Activated T-cell treated with anti-CD3 and anti-CD28 coated beads, Interleukin-2, amount 50 U/mL, for 48 hours (primary cell): ENCODE measurements at places on chromosomes 11 and 22.
A peak's percentile ranks its signal among the peaks of the same experiment; 100 is the strongest.

DNA sequence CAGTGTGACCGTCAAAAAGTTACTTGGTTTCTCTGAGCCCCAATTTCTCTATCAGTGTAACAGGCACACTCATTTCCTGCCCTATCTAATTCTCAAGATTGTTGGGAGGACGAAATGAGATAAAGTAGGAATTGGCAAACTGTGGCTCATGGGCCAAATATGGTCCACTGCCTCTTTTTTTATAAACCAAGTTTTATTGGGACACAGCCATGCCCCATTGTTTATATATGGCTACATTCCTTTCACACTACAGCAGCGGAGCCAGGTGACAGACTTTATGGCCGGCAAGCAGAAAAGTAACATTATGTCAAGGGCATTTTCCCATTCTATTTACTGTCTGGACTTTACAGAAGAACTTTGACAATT lies 116.7 kb upstream of the TIMP3 start:
- no peak for DNase-seq

DNA sequence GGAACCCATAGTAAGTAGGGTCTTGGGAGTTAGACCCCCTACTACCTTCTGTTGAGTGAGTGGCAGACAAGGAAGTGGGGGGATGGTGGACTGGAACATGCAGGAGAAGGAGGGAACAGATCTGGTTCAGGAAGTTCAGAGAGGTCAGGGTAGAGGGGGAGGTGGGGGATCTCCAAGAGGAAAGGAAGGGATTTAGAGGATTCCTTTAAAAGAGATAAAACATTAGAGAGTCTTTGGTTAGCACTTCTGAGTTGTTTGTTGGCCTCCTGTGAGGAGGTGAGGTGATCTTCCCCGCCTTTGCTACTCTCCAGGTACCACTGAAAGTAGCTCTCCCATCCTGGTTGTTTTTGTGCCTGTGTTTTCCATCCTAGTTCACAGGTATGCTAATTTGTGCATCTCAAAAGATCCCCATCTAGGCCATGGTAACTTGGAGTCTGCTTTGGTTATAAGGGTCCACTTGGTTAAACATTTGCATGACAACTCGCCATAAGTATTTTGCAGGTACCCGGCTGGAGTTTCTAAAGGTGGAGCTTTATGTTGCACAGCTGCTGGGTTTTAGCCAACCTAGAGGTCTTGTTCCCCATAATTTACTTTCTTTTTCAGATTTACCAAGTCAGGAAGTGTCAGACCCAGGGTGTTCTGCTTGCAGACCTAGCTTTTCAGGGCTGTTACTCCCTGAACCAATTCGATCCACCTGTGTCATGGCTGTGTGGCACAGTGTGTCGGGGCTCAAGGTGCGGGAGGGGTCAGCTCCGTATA lies 79.3 kb upstream of the SORL1 start:
- no peak for DNase-seq

GRCh38 chr11:107592813-107593212 lies 1.9 kb downstream of the ELMOD1 start:
- DNase-seq: no peak

GRCh38 chr11:70478166-70478890 lies 80.0 kb downstream of the CTTN start:
- DNase-seq: no peak

DNA sequence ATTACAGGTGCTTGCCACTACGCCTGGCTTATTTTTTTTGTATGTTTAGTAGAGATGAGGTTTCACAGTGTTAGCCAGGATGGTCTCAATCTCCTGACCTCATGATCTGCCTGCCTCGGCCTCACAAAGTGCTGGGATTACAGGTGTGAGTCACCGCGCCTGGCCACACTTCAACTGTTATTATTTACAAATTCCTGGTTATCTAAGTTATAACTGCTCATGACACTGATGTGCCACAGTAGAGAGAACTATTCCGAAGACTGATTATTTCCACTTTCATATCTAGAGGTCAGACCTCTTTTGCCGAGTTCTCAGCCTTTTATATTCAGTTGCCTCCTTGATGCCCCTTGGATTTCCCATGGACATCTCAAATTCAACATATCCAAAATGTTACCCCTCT lies 3.9 kb upstream of the NUP160 start:
- DNase-seq: no peak

- DNase-seq: no peak
Observed at GRCh38 chr11:71551711-71552110, 3.5 kb downstream of the KRTAP5-9 start.

DNA sequence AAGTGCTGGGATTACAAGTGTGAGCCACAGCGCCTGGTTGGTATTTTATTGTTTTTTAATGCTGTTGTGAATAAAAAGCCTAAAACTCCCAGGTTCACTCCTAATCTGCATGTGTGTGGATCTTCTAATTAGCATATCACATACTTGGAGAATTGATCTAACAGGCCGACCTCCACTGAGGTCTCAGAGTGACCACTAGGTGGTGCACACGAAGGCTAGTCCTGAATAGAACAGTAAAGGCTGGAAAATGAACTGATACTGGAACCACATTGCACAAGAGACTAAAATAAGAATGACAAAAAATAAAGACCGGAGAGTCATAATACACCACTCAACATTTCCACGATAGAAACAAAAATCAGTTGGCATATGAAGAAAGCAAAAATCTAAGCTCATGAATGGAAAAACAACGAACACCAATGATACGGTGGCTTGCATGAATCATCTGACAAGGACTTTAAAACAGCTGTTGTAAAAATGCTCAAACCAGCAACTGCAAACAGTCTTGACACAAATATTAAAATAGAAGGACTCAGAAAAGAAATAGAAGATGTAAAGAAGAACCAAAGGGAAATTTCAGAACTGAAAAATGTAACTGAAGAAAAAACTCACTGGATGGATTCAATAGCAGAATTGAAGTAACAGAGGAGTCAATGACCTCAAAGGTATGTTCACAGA lies 19.2 kb downstream of the PIM3 start:
- peak; percentile 70 for DNase-seq

GRCh38 chr11:57344826-57345225 lies 6.7 kb downstream of the P2RX3 start:
- DNase-seq: no peak

DNA sequence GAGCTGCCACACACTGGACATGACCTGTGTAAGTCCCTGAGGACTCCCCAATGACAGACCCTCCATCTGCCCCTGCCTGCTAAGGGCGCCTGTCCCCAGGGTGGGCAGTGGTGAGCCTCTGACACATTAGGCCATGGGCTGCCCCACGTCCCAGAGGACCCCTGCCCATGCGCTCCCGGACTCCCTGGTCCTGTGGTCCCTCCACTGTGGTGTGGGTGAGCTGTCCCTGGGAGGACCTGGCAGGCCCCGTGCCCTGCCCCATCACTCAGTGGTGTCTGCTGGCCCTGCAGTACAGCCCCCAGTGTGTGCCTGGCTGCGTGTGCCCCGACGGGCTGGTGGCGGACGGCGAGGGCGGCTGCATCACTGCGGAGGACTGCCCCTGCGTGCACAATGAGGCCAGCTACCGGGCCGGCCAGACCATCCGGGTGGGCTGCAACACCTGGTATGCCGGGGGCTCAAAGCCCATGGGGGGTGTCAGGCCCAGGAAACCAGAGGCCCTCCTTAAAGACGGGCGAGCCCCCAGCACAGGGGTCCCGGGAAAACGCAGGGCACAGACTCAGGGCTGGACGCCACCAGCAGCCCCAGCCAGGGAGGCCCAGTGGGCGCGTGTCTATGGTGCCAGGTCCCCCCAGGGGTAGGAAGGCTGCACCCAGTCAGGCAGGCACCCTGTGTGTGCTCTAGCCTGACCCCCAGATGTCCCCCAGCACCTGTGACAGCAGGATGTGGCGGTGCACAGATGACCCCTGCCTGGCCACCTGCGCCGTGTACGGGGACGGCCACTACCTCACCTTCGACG lies 18.7 kb downstream of the MUC5AC start:
- DNase-seq: no peak

- no peak for DNase-seq
Observed at GRCh38 chr11:97567801-97568200, 1178.0 kb downstream of the JRKL start.

DNA sequence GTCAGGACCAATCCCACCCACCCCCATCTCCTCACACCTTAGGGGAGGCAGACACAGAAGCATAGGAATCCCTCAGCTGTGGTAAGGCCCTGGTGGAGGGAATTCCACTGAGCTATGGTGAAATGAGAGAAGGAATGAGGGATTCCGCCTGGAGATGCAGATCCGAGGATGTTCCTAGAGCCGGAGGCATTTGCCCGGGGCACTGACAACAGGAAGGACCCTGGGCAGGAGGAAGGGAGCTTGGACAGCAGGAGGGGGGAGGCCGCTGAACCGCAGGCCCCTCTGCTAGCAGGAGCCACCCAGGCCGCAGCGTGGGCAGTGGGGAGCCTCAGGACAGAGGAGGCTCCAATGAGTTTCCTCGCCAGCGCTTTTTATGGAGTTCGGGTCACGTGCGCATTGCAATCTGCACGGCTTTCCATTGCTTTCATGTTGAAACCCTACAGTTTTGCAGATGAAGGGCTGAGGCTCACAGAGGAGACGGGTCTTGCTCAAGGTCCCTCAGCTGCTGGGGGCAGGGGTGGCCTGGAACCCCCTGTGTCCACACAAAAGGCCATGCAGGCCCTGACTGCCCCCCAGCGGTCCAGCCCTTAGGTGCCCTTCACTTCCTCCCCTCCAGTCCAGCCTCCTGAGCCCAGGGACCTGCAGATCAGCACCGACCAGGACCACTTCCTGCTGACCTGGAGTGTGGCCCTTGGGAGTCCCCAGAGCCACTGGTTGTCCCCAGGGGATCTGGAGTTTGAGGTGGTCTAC lies 15.5 kb downstream of the CSF2RB start:
- DNase-seq: no peak

DNA sequence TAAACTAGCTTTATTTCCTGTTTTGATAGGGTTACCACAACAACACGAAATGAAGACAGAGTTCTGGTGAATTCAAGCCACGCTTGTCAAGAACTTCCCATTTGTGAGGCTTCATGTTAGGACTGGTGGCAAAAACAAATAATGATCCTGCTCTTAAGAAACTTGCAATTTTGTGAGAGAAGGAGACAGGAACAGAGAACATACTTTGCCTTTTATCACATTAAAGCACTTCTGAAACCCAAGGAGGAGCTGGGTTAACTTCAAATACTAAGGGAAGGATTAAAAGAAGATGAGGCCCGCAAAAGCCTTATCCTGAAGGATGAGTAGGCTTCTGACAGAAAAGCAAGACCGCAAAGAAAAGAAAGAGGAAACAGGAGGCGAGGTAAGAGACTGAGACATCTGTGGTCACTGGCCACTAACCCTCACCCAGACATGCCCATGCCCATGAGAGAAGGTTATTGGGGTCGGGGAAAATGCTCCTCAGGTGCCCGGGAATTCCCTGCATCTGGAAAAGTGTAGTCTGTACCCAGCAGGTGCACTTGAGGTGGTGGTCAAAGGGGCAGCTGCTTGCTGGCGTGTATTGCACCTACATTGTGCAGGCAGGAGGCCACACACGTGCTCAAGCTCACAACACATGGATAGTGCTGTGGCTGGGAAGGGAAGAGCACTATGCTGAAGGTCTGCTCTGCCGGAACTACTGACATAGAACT lies 50.5 kb downstream of the MAPK1 start:
- DNase-seq: peak; percentile 46

- DNase-seq: peak; percentile 46
Observed at GRCh38 chr11:12717851-12718291, 43.6 kb downstream of the TEAD1 start.

DNA sequence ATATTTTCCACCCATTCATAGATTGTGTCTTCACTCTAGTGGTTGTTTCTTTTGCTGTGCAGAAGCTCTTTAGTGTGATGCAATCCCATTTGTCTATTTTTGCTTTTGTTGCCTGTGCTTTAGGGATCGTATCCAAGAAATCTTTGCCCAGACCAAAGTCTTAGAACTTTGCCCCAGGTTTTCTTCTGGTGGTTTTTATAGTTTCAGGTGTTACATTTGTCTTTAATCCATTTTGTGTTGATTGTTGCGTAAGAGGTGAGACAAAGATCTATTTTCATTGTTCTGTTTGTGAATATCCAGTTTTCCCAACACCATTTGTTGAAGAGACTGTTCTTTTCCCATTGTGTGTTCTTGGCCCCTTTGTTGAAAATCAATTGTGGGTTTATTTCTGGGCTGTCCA lies 6.4 kb downstream of the IL10RA start:
- no peak for DNase-seq

DNA sequence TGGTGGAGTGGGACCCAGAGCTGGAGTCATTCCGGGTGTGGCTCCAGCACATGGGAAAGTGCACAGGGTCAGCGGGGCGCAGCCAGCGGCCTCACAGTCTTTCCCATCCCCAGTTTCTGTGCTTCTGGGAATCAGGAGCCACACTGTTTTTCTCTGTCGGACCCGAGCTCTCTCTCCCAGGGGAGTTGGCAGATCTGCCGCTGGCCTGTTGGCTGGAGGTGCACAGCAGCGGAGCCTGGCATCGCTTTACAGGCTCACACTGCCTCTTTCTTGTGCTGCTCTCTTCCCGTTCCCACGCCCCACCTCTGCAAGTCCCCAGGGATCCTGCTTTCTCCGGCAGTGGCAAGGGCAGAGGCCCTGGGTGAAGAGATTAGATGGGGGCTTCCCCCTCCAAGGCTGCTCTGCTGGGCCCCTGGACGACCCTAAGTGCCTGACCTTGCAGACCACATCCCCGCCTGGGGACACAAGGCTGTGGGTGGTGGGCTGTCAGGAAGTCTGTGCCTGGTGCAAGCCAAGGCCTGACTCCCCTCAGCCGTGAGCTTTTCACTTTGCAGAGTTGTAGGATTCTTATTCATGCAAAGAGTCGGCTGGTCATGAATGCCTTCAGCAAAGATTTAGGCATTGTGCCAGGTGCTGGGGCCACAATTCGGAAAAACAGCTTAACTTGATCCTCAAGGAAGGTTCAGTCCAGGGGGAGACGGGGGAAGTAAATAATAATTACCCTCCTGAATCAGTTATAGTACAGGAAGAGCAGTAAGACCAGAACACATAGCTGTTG lies 116.3 kb downstream of the TIMP3 start:
- DNase-seq: no peak

GRCh38 chr11:123405123-123405592 lies 24.9 kb upstream of the GRAMD1B start:
- DNase-seq: no peak

GRCh38 chr11:114153224-114153623 lies 93.7 kb downstream of the ZBTB16 start:
- DNase-seq: no peak

DNA sequence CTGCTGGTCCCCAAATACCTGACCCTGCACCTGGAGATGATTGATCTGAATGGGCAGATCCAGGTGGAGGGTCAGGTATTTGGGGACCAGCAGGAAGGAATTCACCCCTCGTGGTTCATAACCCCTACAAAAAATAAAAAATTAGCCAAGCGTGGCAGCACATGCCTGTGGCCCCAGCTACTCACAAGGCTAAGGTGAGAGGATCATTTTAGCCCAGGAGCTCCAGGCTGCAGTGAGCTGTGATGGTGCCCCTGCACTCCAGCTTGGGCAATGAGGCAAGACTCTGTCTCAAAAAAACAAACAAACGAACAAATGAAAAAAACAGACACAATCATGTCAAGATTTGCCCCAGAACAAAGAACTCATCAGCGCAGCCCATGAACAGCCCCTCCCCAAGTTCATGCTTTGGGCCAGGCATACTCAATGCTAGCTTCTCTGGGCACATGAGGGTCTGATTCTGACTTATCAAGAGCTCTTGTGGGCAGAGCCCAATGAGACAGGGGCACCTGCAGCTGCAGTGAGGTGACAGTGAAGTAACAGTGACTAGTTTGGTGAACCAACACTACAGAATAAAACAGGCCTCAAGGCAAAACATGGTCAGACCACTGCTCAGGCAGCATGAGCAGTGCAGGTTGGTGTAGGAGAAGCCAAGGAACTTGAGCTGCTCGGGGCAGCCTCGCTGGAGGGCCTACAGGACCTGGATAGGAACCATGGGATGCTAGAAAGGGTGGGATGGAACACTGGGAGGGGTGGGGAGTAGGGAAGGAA lies 10.2 kb upstream of the FCHSD2 start:
- DNase-seq: no peak
